ENCODE measurements at places on chromosomes 7 and 10.

DNA sequence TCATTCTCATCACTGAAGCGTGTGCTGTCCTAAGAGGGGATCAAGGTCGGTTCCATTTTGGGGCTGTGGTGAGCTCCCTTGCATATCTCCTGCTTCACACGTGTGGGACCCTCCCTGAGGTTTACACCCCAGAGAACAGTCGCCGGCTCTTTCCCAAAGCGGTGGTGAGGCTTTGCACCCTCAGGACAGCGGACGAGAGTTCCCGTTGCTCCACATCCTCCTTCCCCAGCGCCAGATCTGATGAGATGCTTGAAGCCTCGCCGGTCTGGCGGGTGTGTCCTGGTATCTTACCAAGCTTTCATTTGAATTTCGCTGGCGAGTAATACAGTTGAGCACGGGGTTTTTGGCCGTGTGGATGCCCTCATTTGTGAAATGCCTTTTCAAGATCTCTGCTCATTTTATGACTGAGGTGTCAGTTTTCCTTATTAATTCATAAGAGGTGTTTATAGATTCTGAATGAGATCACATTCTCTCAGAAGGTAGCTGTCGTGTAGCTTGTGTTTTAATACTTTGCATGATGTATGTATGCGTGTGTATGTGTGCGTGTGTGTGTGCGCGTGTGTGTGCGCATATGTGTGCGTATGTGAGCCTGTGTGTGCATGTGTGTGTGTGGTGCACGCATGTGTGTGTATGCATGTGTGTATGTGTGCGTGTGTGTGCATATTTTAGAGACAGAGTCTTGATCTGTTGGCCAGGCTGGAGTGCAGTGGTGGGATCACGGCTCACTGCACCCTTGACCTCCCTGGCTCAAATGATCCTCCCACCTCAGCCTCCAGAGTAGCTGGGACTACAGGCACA is 30.7 kb downstream of the ELFN1 start:
- DNase-seq, result no peak

DNA sequence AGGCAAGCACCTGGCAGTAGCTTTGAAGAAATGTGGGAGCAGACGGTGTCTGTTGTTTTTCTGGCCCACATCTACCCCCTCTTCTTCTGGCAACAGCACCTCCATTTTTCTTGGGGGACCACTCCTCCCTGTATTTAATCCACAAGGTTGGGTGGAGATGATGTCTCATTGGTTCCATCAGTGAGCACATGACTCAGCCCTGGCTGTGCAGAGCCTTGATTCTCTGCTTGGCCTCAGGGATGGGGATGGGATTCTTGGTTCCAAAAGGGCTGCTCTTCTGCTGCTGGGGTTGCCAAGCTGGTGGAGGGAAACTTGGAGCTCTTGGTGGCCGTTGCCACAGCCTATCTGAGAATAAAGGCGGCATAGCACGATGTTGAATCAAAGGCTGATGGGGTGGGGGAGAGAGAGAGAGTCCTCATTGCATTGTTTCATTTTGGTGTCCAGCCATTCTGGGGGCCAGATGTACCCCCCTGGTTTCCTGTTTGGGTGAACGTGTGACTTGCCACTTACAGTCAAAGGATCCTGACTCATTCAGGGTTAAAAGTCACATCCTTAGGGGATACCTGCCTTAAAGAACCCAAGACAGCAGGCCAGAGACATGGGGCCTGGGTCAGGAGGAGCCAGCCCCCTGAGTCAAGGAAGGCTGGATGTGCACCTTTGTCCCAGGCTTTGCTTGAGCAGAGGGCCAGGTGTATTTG is 25.9 kb downstream of the GRK5 start:
- DNase-seq, result no peak

GRCh38 chr10:97861924-97862323 is 12.3 kb downstream of the GOLGA7B start:
- no peak for DNase-seq

GRCh38 chr10:28171468-28172222 is 131.2 kb downstream of the MPP7 start:
- DNase-seq, result no peak

- DNase-seq, result no peak
Observed at GRCh38 chr10:47165711-47166404, 134.1 kb upstream of the GDF10 start.

DNA sequence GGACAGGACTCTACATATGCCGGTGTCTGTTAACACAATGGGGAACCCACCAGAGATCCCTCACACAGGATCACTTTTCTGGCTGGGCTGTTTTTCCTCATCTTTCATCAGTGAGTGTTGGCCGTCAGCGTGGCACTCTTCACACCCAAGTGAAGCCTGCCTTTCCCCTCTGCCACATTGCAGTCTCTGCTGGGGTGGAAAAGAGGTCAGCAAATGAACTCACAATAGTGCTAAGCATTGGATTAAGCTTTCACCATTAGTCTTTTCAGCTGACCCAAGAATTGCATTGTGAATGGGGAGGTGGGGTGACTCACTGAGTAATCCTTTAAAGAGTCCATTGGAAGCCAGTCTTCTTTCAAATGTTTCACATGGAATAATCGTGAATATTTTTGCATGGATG is 143.0 kb downstream of the KIAA1217 start:
- no peak for DNase-seq

DNA sequence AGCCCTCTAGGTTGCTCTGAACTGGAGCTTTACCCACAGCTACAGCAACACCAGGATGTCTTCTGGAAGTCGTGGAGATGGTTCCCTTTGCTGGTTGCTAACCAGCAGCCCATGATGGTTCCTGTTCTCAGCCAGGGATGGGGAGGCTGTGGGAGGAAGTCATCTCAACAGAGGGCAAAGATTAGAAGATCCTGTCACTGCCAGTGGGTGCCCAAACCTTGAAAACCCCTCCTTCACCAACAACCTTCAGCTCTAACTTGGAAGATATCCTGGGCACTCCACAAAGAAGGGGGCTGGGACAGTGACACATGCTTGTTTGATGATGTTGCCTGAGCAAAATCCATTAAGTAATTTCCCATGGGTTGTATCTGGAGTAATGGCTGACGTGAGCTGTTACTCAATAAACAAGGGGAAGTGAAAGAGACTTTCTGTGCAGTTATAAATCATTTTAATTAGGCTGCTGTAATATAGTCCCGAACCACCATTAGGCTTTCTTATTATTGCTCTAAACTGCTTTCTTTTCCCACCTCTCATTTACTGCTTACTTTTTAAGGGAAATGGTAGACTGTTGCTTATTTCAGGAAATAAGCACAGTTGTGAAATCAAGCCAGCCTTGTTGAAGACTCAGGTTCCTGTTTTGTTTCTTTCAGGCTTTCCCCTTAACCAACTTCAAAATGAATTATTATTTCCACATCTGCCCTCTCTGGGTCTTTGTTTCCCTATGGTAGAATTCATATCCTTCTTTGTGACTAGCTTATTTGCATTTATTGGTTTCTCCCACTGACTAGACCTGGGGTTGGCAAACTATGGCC is 124.8 kb downstream of the PPP1R17 start:
- DNase-seq, result no peak

Measured in CD8-positive, alpha-beta memory T cell (primary cell).